CD8-positive, alpha-beta T cell (primary cell): ENCODE measurements at places on chromosomes 6 and 20.

DNA sequence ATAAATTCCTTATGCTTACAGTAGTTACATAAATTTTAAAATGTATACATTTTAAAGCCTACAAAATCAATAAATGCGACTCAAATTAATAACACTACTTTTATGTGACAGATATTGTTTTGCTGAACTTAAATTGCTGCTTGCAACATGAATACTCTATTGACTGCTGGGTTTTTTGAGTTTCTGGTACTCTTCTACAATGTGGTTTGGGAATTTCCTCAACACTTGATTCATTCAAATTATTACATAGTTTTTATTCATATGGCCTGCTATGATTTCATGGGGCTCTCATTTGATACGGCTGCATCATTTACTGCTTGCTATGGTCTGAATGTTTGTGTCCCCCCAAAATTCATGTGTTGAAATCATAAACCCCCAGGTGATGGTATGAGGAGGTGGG, 2.3 kb upstream of the TXLNB start:
- DNase-seq = no peak

- no peak for DNase-seq
These were observed 194.7 kb upstream of the PMEPA1 start for GRCh38 chr20:57904314-57905105.

- no peak for DNase-seq
These were observed 3.1 kb downstream of the COL12A1 start for GRCh38 chr6:75202676-75203131.

DNA sequence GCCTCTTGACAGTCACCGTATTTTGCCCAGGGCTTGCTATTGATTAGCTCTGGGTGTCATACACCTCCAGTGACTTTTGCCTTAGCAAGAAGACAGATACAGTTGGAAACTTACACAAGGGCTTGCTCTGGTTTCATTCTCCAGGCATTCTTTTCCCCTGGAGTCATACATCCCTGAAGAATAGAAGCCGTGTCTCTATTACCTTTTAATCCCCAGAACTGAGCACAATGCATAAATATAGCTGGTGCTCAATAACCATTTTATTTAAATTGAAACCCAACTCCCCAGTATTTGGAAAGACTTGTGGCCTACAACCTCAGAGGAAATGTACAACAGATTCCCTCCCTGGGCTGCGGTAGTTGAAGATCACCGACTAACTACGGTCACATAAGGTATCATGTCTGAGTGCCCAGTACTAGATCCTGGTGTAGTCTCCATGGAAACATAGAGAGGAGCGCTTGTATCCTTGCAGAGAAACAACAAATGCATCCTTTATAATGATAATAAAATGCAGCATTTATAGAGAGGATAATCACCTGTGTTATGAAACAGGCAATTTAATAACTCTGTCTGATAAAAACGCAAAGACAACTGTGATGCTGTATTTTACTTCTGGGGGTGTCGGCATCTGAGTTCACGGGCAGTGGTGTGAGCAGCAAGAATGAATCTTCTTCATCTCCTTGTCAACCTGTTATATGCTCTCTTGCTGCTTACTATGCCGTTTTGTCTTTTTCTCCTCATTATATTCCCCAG, 401.2 kb upstream of the AGPAT4 start:
- no peak for DNase-seq

GRCh38 chr6:132758689-132759088, 985 bp upstream of the VNN2 start:
- no peak for DNase-seq

DNA sequence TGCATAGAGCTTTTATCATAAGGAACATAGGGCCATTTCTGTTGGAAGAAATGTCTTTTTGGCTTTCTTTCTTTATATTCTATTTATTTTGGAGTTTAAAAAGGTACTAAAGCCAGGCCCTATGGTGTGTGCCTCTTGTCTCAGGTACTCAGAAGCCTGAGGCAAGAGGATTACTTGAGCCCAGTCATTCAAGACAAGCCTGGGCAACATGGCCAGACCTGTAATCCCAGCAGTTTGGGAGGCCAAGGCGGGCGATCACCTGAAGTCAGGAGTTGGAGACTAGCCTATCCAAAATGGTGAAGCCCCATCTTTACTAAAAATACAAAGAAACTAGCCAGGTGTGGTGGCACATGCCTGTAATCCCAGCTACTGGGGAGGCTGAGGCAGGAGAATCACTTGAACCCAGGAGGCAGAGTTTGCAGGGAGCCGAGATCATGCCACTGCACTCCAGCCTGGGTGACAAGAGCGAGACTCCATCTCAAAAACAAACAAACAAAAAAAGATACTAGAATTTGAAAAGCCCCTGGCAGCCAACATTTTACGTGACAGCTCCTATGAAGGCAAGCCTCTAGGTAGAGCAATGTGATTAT, 80.0 kb downstream of the CBFA2T2 start:
- no peak for DNase-seq
